ENCODE measurements at places on chromosomes 11 and 22. TPM values are rescaled to one million over a fixed set of nuclear protein-coding genes. Genes with fewer than 3 reads are reported as not detected.

Gene ABCG4
- total RNA-seq = 0.40 TPM

Gene SYT7
- total RNA-seq = 1.7 TPM

DNA sequence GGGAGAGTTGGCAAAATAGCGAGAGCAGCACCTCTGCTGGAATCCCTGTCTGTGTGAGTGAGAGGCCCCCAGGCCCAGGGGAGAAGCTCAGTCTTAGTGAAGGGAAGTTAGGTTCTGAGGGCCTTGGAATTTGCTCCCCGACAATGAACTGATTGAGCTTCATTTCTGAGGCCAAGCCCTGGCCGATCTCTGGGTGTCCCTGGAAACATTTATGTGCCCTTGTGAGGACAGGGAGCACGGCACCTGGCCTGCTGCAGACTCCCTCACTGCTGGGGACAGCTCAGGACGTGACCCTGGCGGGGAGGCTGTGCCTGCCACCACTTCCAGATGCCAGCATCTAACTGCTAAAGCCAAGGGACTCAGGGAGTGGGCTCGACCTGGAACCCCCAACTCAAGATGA lies 52.0 kb downstream of the ARHGAP8 start:
- no peaks in the 10 kb centered on the region for H3K4me1 ChIP-seq
- no peak overlapping the region for H3K4me3 ChIP-seq
- no peaks in the 10 kb centered on the region for H3K36me3 ChIP-seq
- no peak for DNase-seq

GRCh38 chr11:95089620-95090542 lies at the start of gene ENDOD1:
TSS of gene ENDOD1 (plus strand) at chr11:95089846. CDS start at chr11:95089928, 82 bp downstream.
- H3K27ac ChIP-seq = peak within 1 kb of the TSS; percentile 97
- peaks cover 55% of the 10 kb centered on the region for H3K4me1 ChIP-seq
- no peaks in the 10 kb centered on the region for H3K36me3 ChIP-seq
- H3K27me3 ChIP-seq = no peaks in the 10 kb centered on the region
- peak within 1 kb of the TSS; percentile 96 for H3K4me3 ChIP-seq

DNA sequence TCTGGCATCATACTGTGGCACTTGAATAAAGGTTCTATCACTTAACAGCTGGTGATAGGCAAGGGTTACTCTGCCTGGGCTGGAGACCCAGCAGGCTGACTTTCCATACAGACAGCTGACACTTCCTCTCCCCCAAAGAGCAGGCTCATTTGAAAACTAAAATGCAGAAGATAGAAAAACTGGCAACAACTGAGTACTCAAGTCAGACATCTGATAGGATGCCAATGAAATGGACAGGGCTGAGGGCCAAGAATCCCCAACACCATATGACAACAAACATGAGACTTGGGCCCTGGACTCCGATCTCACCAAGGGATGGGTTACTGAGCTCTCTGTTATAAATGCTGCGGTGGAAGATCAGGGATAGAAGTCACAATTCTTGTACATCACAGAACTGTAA lies 237.2 kb downstream of the LRRC4C start:
- H3K4me1 ChIP-seq = no peaks in the 10 kb centered on the region
- no peak overlapping the region for H3K27ac ChIP-seq
- H3K27me3 ChIP-seq = no peaks in the 10 kb centered on the region
- no peaks in the 10 kb centered on the region for H3K36me3 ChIP-seq
- H3K4me3 ChIP-seq = no peak overlapping the region
- no peak for DNase-seq

Gene TNNT3
- total RNA-seq = 0.76 TPM

GRCh38 chr11:17498058-17498457 lies 21.4 kb upstream of the ABCC8 start:
- no peak overlapping the region for H3K4me3 ChIP-seq
- H3K36me3 ChIP-seq = no peaks in the 10 kb centered on the region
- H3K27ac ChIP-seq = no peak overlapping the region
- H3K4me1 ChIP-seq = no peaks in the 10 kb centered on the region
- no peaks in the 10 kb centered on the region for H3K27me3 ChIP-seq
- DNase-seq = no peak

- H3K27me3 ChIP-seq = no peaks in the 10 kb centered on the region
- DNase-seq = no peak
- no peaks in the 10 kb centered on the region for H3K36me3 ChIP-seq
- H3K4me3 ChIP-seq = no peak overlapping the region
These were observed 23.1 kb downstream of the PRDM11 start for GRCh38 chr11:45169310-45170072.

GRCh38 chr11:79018371-79018849 lies 422.4 kb downstream of the TENM4 start:
- H3K4me3 ChIP-seq = no peak overlapping the region
- DNase-seq = no peak
- H3K4me1 ChIP-seq = peaks cover 13% of the 10 kb centered on the region
- no peaks in the 10 kb centered on the region for H3K36me3 ChIP-seq

DNA sequence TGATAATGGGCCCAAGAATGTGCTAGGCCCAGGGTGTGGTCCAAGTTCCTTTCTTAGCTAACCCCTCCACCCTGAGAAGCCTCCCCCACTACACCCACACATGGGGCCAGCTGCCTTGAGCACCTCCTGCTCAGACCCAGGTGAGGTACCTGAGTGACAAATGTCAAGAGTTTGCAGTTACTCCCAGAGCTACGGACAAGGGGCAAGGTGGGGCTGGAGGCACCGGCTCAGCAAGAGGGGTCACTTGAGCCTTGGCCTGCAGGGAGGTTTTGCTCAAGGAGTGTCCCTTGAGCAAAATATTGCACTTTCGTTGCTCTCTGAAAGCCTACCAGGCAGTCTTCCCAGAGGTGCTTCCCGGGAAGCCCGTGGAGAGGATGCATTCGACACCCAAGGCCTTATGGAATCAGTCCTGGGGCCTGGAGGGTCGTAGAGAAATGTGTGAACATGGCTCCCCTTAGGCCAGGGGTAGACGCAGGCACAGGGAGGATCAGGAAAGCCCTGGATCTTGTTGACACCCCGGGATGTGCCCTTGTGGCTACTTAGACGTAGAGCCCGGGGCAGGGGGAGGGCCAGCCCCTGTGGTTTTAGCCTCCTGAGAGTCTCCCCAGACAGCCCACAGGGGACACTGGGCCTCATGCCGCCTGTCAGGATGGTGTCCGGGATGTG lies 114.2 kb downstream of the KCNQ1 start:
- DNase-seq = no peak
- no peaks in the 10 kb centered on the region for H3K4me1 ChIP-seq
- H3K27ac ChIP-seq = no peak overlapping the region
- no peaks in the 10 kb centered on the region for H3K27me3 ChIP-seq
- H3K36me3 ChIP-seq = no peaks in the 10 kb centered on the region
- H3K4me3 ChIP-seq = no peak overlapping the region

DNA sequence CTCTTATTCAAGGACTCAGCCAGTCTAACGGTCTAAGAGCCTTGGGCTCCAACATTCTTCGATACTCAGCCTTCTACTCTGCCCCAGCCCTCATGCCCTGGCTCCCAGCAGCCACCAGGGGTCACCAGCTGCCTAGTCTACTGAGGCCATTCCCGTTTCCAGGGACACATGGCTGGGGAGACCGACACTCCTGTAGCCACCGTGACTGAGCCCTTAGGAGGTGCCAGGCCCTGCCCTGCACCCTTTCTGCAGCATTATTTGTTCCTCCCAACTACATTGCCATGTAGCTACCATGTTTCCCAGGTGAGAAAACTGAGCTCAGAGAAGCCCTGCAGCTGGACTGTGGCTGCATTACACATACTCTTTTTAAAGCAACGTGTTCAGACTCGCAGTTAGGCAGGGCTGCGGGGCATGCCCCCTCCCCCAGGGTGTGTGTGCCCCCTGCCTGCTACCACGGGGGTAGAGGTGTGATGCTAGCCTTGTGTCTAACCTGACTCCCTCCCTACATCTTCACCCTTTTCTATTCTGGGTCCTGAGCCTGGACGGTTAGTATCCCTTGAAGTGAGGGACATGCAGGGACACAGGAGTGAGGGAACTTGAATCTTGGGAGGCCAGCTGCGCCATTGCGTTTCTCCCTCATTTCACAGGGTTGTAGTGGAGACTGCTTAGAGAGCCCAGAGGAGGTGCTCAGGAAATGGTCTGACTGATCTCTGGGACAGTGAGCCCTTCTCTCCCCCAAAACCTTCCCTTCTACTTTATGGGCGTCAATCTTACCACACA lies 17.5 kb downstream of the ATG16L2 start:
- H3K4me3 ChIP-seq = no peak overlapping the region
- H3K27ac ChIP-seq = peak overlapping the region; percentile 32
- peaks cover 39% of the 10 kb centered on the region for H3K36me3 ChIP-seq
- no peak for DNase-seq

- no peaks in the 10 kb centered on the region for H3K4me1 ChIP-seq
- no peak for DNase-seq
- H3K27me3 ChIP-seq = no peaks in the 10 kb centered on the region
- no peaks in the 10 kb centered on the region for H3K36me3 ChIP-seq
These were observed 35.4 kb upstream of the GNAZ start for GRCh38 chr22:23034621-23035556.
